ENCODE measurements at places on chromosomes 16 and 17. TPM values are rescaled to one million over a fixed set of nuclear protein-coding genes. Genes with fewer than 3 reads are reported as not detected.

GRCh38 chr17:39238311-39238972 is 12.7 kb upstream of the STAC2 start:
- DNase-seq = no peak

DNA sequence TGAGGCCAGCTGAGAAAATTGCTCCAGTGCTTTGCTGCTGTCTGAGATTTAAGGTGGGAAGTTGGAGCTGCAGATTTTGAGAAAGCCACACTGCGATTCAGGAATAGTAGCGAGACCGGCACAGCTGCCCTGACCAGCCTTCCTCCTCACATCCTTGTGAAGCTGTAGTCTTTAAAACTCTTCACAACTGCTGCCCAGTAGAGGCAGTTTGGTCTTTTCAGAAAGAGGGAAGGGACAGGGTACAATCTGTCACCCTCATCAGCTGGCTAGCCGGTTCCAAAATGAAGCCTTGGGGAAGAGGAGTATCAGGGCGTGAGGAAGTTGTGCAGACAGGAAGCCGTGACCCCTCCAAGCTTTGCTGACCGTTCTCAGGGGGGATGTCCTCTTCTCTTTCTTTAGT is 195.3 kb downstream of the MSI2 start:
- DNase-seq = no peak

DNA sequence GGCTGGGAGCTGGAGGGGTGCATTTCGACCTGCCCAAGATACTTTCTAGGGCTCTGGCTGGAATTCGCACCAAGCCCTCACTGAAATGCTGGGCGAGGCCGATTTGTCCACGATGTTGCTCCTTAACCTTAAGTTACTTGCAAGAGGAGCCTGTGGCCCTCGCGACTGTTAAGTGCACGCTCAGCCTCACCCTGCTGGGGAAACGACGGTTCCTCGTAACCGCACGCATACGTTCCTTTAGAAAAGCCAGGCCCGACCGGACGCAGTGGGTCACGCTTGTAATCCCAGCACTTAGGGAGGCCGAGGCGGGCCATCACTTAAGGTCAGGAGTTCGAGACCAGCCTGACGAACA is 607 bp upstream of the NCOR1 start:
- DNase-seq = peak; percentile 76

DNA sequence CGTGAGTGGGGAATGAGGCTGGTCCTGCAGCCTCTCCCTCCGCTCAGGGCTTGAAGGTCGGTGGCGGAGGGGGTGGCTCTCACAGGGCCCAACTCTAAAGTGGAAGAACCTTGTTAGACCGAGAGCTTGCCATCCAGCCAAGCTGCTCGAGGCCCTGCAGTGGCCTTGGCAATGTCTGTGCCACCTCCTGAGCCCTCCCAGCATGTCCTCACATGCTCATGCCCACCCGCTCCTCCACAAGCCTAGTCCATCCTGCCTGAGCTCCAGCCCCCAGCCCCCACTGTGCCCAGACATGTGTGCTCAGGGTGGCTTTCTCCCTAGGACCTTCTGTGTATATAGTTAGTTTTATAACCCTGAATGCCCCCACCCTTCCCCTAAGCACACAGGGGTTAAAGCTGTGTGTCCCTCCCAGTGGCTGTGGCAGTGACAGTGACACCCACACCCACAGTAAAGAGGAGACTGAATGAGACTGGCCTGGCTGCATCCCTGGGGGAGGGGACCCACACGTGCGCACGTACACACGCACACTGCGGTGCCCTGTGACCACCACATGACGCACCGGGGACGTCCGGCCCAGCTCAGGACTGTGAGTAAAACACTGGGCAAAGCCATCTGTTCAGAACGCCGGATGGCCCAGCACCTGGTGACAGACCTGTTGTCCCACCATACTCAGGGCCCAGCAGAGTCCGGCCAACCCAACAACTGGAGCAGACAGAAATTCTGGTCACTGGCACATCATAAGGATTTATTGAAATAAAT is 15.6 kb downstream of the PDK2 start:
- peak; percentile 86 for DNase-seq

DNA sequence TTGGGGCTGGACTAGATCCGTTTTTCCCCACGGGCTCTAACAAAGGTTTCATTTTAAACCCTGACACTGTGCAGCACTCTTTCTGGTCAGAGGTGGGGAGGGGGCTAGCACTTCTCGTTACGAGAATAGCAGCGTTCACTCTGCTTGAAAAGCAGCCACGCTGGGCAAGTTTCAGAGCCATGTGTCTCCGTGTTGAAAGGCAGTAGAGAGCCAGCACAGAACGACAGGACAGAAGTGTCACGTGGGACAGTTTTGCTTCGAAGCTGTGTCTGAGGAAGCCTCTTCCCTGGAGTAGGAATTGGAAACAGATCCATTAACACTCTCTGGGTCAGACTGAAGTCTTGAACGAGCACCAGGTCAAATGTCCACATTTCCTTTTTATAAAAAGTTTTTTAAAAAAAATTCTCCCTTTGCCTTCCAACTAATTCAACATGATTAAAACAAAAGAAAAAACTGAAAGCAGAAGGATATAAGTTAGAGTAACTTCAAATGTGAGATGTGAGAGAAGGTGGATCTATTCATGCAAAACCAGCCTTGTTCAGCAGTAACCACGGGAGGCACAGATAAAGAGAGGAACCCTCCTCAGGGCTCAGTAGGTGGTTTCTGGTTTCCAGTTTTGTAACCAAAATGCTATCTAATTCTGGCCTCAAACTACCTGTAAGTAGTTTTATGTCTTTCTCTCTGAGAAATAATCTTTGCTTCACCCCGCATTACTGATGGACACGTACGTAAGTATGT is 65.0 kb downstream of the SMG6 start:
- DNase-seq = no peak

DNA sequence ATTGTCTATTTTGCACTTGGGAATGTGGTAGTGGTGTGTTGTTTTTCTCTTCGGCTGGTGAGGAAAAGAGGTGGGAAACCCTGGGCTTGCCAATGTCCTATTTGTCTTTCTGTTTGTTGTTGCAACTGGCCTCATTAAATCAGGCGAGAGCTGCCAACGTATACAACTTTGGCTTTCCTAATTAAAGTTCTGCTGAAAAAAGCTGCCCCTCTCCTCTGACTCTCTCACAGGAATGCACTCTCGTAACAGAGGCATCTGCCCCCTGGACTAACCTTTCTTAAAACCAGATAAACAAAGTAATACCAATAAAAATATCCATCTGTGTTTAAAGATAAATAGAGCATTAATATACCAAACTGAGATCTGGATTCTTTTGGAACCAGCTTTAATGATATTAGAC is 7.8 kb downstream of the CDRT15 start:
- no peak for DNase-seq

- DNase-seq = no peak
Measured at GRCh38 chr17:307741-308507, 44.7 kb downstream of the RPH3AL start.

- no peak for DNase-seq
Measured at GRCh38 chr17:10666906-10667305, 9.8 kb upstream of the MYH3 start.

DNA sequence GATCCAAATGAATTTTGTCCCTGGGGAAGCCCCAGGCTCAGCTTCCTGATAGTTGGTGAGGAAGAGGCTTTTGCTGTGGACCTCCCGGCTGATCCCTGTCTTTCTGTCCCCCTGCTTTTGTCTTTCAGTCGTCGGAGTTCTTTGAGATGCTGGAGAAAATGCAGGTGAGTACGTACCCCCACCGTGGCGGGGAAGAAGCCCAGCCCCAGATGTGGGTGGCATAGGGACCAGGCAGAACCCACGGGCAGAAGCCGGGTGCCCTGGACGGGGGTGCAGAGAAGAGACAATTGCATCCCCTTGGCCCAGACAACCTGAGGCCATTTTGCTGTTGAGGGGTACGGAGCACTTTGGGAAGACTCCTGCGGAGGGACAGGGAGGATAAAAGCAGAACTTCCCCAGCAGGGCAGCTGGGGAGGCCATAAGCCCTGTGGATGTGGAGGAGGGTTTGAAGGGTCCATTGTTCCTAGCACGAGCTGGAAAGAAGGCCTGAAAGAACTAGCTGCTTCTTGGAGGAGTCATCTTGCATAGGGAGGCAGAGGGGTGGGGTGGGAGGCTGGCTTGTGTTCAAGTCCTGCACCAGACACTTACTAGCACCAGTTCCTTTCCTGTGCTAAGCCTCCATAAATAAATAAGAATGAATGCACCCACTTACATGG is 105.6 kb downstream of the OR1D5 start:
- DNase-seq = no peak

DNA sequence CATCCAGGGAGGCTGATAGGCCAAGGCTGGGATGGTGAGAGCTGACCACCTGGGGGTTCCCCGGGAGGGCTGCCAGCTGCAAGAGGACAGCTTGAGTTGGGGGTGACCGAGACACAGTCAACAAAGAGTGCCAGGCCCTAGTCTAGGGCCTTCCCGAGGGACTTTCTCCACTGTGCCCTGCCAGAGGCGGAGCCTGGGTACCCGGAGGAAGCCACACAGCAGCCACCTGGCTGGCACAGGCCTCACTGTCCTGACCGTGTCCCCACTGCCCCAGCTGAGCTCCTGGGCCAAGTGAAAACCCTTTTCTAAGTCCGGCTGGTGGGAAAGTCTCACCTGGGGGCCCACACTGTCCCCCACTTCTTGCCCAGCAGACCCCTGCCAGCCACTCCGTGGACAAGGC is 71.9 kb upstream of the GSE1 start:
- no peak for DNase-seq

GRCh38 chr17:7508846-7509245 is 24.7 kb downstream of the POLR2A start:
- DNase-seq = no peak

GRCh38 chr17:57418463-57419246 is 162.3 kb downstream of the MSI2 start:
- no peak for DNase-seq

- no peak for DNase-seq
Measured at GRCh38 chr16:16143038-16143763, 80.1 kb downstream of the ABCC6 start.

DNA sequence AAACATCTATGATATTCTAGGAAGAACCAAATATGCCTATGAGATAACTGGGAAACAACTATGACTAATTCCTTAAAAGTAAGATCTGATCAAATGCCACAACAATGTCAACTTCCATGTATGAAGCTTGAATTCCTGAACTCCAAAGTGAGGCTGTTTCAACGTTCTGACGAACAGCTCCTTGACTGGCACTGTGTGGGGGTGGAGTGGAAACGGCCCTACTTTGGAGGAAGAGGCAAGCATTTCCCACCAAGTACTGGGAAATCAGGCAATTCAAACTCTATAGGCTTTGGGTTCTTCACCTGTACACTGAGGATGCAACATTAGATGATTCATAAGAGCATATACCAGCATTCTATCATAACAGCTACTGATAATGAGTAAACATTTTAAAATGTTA is 187.2 kb downstream of the CDK5R1 start:
- DNase-seq = no peak

GRCh38 chr17:62572888-62573401 is 54.5 kb upstream of the MRC2 start:
- DNase-seq = no peak

DNA sequence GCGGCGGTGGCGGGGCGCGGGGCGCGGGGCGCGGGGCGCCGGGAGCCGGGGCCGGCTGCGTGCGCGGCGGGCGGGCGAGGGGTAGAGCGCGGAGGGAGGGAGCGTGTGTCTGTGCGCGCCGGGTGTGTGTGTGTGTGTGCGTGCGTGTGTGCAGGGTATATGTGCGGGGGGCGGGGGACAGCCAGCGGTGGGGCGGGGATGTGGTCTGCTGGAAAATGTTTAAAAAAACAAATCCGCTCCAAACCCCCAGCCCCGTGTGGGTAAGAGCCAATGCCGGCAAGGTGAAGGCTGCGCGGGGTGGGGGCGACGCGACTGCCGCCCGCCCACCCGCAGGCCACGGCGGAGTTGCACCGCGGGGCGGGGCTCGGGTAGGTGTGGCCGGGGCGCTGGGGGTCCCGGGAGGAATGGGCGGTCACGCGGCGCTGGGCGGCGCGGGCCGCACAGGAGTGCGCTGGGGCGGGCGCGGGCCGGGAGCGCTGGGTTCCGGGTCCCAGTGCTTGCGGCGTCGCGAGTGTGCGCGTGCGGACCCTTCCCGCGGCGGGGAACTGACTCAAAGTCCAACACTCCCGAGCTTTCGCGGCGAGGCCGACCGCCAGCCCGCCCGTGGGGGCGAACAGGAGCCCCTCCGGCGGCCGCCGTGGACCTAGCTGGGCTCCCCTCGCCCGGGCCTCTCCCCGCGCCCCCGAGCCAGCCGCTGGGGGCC is at the start of gene CYGB:
Gene CYGB, minus strand, starts transcription at position 132 of the 703 bp plus-strand sequence. CDS start 167 bp downstream, outside the sequence.
- peak; percentile 70 for DNase-seq

GRCh38 chr17:10870336-10871050 is 32.6 kb upstream of the PIRT start:
- no peak for DNase-seq

DNA sequence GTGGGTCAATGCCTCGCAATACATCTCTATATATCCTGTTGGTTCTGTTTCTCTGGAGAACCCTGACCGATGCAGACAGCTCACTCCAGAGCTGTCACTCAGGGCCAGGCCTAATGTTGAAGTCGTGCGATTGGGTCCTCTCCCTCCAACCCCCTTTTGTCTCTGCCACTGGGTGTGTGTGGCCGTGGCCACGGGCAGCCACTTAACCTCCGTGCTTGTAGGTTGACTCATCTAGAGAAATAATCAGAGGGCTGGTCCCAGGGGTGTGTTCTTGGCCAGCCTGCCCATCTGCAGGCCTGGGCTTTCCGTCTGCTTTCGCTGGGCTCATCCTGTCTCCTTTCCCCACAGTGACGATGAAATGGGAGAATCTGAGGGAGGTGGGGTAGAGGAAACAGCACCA is 7.4 kb downstream of the ADAD2 start:
- no peak for DNase-seq

DNA sequence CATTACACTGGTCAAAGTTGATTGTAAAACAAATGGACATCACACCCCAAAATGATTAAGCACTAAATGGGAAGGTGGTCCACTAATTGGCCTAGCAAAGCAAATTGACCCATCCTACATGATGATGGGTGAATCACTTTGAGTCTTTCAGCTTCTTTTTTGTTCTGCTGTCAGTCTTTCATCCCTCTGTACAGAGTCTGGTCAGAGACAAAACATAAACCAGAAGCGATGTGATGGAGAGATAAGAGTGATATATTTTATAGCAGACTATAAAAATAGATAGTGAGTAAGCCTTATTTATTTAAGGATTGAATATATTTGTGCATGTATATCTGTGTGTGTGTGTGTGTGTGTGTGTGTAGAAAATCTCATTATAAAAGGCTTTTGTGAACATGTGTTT is 618.4 kb upstream of the SOX9 start:
- DNase-seq = no peak

TP53TG3F gene
- not detected for total RNA-seq

CCL8 gene
- 1.9 TPM for total RNA-seq

C1QTNF8 gene
- total RNA-seq = not detected

GP2 gene
- total RNA-seq = not detected

FBXO39 gene
- not detected for total RNA-seq

NXN gene
- 14.3 TPM for total RNA-seq

CARD14 gene
- total RNA-seq = not detected

MRPL28 gene
- 60.1 TPM for total RNA-seq

RARA gene
- total RNA-seq = 30.7 TPM

KRT31 gene
- total RNA-seq = not detected

ADAMTS18 gene
- total RNA-seq = not detected

USP43 gene
- total RNA-seq = not detected

TPSD1 gene
- not detected for total RNA-seq

MT1F gene
- 2.2 TPM for total RNA-seq

All from cardiac septum (tissue), 1 donor.